ENCODE measurements at places on chromosomes 7 and 10.

GRCh38 chr7:127733986-127734385 is 82.0 kb downstream of the SND1 start:
- DNase-seq, result peak; percentile 29

GRCh38 chr10:34789966-34790506 is 25.1 kb downstream of the PARD3 start:
- DNase-seq, result peak; percentile 29

- DNase-seq, result no peak
Observed at GRCh38 chr7:76359978-76360638, 1.3 kb upstream of the YWHAG start.

DNA sequence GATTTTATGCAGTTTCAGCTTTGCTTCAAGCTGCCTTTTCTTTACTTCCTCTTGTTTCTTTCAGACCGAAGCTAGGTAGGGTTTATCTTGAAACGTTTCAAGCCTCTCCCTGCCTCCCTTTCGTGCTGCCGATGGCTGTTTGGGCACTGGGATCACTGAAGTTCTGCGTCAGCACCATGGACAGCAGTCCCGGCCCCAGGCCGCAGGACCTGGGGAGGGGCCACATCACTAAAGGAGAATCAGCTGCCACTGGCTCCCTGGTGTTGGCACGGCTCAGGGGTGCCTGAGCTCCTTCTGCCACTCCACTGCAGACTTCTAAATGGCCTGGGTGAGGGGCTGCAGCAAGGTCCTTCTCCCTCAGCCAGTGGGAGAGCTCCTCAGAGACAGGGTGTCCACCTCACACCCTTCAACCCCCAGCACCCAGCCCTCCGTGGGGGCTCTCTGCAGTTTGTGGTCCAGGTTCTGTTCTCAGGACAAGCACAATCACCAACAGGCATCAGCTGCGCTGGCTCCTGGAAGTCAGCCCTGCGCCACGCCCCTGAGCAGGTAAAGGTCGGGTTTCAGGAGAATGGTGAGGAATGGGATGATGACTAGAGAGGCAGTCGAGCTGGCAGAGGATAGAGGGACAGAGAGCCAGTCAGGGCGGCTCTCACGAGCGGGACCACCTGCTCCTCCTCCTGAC is 387.2 kb downstream of the TCERG1L start:
- no peak for DNase-seq

GRCh38 chr7:123746931-123747488 is 1.8 kb downstream of the WASL start:
- DNase-seq, result no peak

DNA sequence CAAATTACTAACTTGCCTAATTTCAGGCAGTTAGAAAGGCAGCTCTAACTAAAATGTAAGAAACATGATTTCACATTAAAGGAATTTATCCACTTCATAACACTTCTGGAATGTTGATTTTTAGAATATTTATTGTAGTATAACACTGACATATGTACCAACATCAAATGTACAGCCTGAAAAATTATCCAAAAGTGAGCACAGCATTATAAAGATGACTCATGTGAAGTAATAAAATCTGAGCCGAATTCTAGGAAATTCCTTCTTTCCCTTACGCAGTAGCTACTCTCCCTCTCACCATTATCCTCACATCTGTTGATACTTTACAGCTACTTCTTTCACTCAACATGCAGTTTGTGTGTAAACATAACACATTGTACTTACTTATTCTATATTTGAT is 610.6 kb downstream of the ZWINT start:
- no peak for DNase-seq

- DNase-seq, result no peak
Observed at GRCh38 chr7:127629268-127629854, 11.4 kb upstream of the PAX4 start.

- DNase-seq, result no peak
Observed at GRCh38 chr10:79936625-79937615, 12.0 kb downstream of the SFTPD start.

DNA sequence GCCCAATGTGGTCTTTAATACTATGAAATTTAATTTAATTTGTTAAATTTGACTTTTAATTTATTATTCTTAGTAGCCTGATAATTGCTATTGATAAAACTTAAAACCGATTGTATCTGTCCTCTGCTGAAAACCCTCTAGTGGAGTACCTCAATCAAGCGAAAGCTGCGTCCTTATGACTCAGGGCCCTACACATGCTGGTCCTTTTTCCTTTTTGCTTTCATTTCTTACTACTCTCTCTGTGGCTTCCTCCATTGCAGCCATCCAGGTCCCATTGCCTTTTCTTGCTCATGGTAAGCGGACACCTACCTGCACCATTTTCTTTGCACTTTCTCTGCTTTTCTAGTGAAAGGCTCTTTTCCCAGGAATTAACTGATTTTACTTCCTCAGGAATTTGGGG is 301.1 kb downstream of the INHBA start:
- no peak for DNase-seq

DNA sequence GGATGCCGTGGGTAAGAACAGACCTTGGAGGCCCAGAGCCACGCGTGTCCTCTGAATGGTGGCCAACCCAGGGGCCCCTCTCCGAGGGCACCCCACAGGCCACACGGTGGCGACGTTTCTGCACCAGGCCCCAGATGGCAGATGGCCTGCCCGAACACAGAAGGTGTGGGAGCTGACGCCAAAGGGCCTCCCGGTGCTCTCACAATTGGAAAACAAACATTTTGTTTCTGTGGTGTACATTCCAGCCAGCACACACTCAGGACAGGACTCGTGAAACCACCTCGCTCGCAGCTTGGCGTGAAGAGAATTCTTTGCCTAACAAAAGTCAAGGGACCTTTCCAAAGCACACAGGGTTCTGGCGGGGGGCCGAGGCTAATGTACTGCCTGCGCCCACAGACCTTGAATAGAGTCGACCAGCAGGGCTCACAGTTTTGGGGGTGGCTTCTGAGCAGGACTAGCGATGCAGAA is 112.1 kb downstream of the FAM53B start:
- DNase-seq, result no peak

DNA sequence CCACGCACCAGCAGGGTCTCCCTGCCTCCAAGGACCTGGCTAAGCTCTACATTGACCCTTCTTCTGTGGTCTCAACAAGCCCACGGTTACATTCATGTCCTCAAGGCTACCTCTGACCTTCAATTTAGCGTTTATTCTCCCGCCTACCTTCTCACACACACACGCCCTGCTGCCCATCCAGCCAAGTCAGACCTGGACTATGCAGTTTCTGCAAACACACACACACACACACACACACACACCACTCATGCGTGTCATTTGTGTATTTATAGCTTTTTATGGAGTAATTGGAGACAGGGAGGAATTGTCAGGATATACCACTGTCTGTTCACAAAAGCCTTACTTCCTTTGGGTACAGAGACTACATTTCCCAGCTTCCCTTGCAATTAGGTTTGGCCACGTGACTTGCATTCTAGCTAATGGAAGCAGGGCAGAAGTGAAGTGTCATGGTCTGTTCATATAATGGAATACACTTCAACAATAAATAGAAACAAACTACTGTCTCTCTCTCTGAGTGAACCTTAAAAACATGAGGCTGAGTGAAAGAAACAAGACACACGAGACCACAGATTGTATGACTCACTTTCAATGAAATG is 53.8 kb upstream of the CPXM2 start:
- peak; percentile 65 for DNase-seq

GRCh38 chr10:23391821-23392220 is 47.1 kb upstream of the OTUD1 start:
- DNase-seq, result no peak

DNA sequence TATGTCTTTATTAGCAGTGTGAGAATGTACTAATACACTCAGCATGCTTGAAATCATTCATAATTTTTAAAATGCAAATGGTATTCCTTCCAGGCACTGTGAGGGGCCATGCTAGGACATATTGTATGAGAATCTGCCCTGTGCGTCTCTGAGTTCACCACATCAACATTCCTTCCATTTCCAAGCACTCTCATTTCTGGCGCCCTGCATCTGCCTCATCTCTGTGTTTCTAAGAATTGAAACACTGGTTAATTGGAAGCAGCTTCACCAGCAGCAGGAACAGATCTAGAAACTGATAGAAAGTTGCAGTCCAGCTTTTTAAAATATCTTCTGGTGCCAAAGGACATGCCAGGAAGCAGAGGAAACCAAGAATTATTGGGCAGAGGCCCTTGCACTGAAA is 555.9 kb upstream of the DPP6 start:
- no peak for DNase-seq

GRCh38 chr10:84521013-84521412 is 192.6 kb downstream of the CCSER2 start:
- DNase-seq, result no peak

DNA sequence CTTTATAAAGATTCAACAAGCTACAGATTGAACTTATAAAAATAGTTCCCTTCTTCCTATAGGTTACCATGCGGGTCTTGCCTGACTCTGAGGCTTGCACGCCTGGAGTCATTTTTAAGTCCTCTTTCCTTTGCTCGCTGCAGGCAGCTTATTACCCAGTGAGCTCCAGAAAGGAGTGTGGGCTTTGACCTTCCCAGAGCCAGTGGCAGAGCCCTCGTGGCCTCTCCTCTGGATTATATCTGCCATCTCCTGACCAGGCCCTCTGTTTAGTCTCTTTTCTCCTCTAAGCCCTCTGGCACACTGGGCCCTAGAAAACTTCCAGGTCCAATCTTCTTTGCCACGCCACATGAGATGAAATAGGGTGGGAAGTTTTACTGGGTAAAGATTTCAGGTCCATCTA is 39.9 kb upstream of the EZH2 start:
- DNase-seq, result no peak

DNA sequence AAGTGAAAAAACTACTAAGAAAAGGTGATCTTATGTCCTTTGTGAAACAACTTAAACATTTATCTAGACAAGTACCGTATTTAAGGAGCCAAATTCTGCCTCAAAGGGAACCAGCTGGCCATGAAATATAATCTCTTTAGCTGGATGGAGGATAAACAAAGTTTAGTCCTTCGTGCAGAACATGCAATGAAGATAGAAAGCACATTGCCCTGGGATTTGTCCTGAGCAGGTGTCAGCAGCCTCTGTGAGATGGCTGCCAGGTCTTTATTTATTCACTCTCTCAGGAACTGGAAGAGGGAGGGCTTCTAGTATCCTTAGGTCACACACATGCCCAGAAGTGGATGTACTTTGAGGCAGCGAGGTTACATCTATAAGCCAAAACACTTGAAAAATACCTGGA is 57.4 kb upstream of the CASD1 start:
- no peak for DNase-seq
